Kidney (tissue), 22 donors: ENCODE measurements at places on chromosomes 6 and 20. TPM values are rescaled to one million over a fixed set of nuclear protein-coding genes. Genes with fewer than 3 reads are reported as not detected.

GRCh38 chr6:143967706-143968376 is 40.2 kb downstream of the PLAGL1 start:
- peak; percentile 58 for DNase-seq

SCGN gene
- 8.7 TPM for total RNA-seq

- no peak for DNase-seq
These were observed 256.9 kb downstream of the ARHGAP18 start for GRCh38 chr6:129453073-129453472.

- DNase-seq: no peak
These were observed 67.6 kb upstream of the BTBD3 start for GRCh38 chr20:11849976-11850670.

DNA sequence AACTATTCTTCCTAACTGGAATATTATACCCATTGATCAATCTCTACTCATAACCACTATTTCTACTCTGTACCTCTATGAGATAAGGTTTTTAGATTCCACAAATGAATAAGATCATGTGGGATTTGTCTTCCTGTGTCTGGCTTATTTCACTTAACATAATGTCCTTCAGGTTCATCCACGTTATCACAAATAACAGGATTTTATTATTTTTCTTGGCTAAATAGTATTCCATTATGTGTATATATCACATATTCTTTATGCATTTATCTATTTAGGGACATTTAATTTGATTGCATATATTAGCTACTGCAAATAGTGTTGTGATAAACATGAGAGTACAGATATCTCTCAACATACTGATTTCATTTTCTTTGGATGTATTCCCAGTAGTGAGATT is 823.0 kb upstream of the ADGRB3 start:
- DNase-seq: no peak

GRCh38 chr20:38581013-38581412 is at the start of gene ADIG:
TSS of gene ADIG (plus strand) at chr20:38581197. CDS start at chr20:38581251, 54 bp downstream.
- peak; percentile 74 for DNase-seq

TMEM170B gene
- total RNA-seq: 3.7 TPM

DNA sequence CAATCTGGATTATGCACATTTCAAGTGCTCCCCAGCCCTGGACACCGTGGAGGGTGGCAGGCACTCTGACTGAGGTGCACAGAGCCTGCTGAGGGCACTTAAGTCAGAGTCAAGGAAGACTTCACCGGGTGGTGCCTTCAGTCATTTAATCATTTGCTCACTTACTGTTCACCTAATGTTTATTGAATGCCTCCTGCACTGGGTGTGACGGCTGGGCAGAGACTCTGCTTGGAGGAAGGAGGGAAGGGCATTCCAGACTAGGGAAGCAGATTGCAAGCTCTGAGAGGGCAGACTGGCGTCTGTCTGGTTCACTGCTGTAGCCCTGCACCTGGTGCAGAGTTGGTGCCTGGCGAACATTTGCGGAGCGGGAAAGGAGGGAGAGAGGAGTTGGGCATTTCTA is 54.2 kb upstream of the FAM83D start:
- DNase-seq: no peak

DNA sequence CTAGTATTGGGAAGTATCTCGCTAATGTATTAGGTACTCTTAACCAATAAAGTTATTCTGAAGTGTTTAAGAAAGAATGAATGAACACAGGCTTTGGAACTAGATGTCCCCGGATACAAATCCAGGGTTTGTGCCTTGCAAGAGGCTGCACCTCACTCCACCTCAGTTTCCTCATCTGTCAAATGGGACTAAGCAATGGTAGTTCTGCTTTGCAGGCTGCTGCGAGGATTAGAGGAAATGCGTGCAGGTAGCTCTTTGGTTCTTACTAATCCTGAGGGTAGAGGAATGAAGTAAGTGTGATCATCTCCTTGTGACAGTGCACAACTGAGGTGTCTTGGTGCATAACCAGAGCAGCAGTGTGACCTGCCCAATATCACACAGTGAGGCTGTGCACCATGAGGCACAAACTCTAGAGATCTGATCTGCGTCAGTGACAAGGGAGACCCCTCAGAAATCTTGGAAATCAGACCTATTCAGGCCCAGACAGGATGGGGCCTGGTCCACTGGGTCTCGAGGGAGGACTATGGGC is 26.7 kb downstream of the ADA start:
- DNase-seq: no peak

DNA sequence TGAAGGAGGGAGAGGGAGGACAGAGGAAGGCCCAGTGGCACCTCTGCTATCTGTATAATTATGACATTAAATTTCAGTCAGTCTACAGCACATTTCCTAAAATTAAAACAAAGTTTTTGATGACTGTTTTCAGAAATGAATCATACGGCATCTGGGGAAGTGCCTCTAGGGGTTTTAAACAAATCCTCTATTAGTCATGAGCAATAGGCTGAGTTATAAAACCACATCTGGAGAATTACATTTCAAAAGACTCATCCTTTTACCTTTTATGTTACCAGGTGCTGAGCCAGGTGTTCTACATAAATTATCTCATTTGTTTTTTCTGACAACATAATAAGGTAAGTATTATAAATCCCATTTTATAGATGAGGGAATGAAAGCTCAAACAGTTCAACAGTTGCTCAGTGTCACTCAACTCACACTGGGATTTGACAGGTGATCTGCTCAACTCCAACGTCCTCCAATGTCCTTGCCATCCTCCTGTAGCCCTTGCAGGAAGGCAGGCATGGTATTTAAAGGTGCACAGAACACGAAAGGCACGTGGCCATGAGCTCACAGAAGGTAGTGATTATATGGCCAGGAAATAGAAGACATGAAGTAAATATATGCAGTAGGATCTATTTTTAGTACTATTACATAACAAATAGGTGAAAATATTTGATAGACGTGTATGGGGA is 184.2 kb upstream of the MAN1A1 start:
- no peak for DNase-seq

GRCh38 chr20:38755324-38755910 is 7.2 kb downstream of the ACTR5 start:
- DNase-seq: no peak

DNA sequence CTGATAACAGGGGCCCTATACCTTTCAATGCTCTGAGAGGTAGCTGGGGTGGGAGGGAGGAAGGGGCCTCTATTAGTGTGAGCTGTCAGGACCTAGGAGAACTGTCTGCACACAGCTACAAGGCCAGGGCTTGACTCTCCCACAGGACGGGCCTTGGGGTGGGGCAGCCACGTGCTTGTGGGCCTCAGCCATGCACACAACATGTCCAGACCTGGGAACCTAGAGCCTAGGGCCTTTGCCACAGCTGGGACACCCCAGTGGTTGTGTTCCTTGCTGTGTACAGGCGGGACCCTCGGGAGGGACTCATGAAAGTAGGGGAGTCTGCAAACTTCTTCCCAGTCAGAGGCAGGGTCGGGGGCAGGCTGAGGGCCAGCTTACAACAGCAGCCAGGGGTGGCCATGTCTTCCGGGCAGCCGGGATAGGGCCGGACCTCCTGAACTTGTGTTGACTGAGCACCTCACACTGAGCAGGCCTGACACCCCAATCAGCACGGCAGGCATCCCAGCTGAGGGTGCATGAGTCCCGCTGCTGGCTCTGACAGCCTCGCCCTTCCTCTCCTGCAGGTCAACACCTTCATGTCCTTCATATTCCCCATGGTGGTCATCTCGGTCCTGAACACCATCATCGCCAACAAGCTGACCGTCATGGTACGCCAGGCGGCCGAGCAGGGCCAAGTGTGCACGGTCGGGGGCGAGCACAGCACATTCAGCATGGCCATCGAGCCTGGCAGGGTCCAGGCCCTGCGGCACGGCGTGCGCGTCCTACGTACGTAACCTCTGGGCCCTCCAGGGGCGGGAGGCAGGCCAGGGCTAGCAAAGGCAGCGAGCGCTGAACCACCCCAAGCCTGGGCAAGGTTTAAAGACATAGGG is 41.9 kb upstream of the MRGBP start:
- DNase-seq: peak; percentile 55

GRCh38 chr6:138818496-138819194 is 22.8 kb downstream of the ECT2L start:
- DNase-seq: no peak

DNA sequence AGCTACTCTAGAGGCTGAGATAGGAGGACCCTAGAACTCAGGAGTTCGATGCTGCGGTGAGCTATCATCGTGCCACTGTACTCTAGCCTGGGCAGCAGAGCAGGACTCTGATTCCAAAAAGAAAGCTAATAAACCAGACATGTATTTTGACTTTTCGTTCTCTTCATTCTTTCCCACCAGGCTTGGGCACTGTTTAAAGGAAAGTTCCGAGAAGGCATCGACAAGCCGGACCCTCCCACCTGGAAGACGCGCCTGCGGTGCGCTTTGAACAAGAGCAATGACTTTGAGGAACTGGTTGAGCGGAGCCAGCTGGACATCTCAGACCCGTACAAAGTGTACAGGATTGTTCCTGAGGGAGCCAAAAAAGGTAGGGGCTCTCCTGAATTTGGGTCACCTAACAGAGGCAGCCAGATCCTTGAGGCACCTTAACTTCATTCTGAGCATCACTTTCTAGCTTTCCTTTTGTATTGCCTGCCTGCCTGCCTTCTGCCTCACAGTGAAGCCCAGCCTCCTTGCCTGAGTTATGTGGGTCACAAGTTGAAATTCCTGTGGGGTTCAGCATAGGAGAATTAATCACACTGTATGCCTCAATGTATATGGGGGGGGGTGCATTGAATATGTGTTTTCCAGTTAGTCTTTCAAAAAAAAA is 3.2 kb downstream of the IRF4 start:
- DNase-seq: no peak

DNA sequence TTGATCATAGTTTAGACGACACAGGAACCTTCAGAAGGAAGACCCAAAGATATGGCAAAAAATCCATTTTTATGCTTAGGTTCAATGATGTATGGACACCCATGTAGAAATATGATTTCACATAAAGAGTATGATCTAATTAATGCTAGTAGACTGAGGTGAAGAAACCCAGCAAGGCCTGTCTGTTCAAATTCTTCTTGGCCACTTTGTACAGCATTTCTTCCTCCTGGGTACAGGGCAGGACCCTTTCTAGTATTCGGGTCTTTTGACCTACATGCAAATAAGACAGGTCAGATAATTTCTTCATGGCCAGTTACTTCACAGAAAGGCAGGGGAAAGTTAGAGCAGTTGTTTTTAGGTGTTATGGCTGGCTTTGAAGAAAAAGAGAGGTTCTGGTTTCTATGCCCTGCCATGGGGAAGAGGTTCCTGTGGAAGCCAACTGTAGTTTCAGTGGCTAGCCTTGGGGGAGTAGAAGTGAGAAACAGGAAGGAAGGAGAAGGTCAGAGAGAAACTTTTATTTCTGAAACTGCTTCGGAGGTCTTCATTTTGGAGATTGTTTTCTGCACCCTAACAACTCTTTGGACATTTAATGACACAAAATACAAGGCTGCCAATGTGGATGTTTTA is 208.3 kb downstream of the PTPRK start:
- DNase-seq: no peak

DNA sequence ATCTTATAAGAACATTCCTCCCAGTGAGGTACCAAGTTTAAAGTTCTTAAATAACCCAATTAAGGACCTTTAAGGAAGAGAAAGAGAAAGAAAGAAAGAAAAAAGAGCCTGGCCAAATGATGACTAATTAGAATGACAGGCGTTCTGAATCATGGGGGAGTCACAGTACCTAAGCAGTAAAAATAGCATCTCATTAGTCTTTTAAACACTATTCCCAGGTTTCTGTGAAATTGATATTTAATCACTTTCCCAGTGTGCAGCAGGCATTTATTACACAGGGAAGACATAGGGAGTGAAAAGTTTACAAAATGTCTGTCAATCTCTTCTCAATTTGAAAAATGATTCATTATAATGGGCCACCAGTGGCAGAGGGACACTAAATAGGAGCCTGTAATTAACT is 251.4 kb upstream of the MANEA start:
- DNase-seq: no peak

CDSN gene
- 0.13 TPM for total RNA-seq

DDR1 gene
- total RNA-seq: 362 TPM

DNA sequence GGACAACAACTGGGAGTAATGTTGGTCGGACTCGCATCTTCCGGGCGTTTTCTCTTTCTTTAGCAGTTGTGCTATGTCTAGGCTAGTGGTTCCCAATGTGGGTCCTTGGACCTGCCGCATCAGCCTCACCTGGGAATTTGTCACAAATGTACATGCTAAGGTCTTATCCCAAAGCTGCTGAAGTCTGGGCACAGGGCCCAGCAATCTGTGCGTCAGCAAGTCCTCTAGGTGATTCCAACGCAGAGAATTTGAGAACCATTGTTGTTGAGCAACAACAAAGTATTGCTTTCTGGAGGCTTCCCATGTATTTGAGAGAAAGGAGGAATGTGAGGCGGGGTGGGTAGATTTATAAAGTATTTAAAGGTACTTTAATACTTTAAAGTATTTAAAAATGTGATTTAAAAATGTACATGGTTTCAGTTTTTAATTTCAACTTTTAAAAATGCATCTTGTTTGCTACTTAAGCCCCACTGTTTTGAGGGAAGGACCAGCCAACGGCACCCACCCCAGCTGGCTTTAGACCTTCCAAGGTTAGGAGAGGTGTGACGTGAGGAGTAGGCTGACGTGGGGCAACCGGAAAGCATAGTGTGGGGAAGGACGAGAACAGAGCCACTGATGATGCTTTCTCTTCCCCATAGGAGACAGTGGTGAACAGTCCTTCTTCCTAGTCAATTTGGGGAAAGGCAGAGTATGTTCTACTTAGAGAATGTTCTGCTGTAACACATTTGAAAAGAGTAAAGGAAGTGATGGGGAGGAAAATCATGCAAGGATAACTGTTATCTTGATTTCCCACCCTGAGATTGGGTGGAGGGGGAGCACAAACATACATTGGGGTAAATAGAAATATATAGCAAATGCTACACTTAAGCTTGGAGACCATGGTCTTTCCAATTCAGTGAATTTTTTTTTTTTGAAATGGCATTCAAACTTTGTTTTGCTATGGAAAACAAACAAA is 4.3 kb downstream of the UST start:
- DNase-seq: no peak

GRCh38 chr20:49676581-49677291 is 36.9 kb downstream of the B4GALT5 start:
- DNase-seq: no peak

- DNase-seq: no peak
These were observed 332.8 kb downstream of the CDH4 start for GRCh38 chr20:61584851-61585250.

DNA sequence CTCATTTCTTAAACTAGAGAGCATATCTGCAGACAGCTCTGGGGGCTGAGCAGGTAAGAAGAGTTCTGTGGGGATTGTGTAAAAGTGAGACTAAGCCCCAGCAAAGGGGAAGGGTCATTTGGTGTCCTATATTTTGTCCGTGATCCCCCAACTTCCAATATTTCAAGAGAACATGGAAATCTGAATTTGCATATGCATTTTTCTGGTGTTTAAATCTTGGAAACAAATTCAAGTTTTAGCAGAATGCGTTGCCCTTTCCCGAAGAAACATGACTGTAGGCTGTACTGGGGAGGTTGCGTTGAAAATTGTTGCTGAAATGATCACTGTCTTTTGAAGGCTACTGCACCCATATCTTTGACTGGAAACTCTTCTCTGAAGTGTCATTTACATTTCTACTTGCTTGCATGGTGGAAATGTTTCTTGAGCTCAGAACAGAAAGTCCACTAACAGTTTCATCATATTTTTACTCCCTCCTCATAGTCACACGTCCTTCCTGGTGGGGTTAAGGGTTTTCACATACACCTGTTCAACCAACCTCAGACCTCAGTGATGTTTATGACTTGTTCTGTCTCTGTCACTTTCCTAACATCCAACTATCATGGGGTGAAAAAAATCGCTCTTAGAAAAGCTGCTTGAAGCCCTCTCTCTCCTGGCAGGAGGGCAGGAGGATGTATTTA is 140.3 kb downstream of the BCAS1 start:
- no peak for DNase-seq

GPR6 gene
- not detected for total RNA-seq

AIF1 gene
- total RNA-seq: 44.1 TPM

- DNase-seq: peak; percentile 68
These were observed 103.5 kb downstream of the LAMP5 start for GRCh38 chr20:9617940-9618339.
